Activated naive CD4-positive, alpha-beta T cell treated with anti-CD3 and anti-CD28 coated beads, Interleukin-2, amount 50 U/mL, for 72 hours (primary cell): ENCODE measurements at places on chromosomes 5 and 9. TPM values are rescaled to one million over a fixed set of nuclear protein-coding genes. Genes with fewer than 3 reads are reported as not detected.

NEUROG1 gene
- not detected for total RNA-seq

CDK9 gene
- total RNA-seq = 74.8 TPM

SHOC1 gene
- total RNA-seq = 0.04 TPM

TSSK1B gene
- total RNA-seq = not detected

SPINK7 gene
- total RNA-seq = not detected

IL31RA gene
- 0.89 TPM for total RNA-seq

SLC6A7 gene
- total RNA-seq = not detected

BSPRY gene
- 7.7 TPM for total RNA-seq

NDST1 gene
- total RNA-seq = 0.87 TPM

CDX1 gene
- total RNA-seq = not detected

ENTPD2 gene
- total RNA-seq = 0.27 TPM

PDCD1LG2 gene
- total RNA-seq = 0.87 TPM

IL5 gene
- not detected for total RNA-seq

SLC36A3 gene
- total RNA-seq = not detected

FANCG gene
- total RNA-seq = 194 TPM

TMEM171 gene
- not detected for total RNA-seq

ROR2 gene
- total RNA-seq = not detected

GPR150 gene
- 0.74 TPM for total RNA-seq

CDKN2AIPNL gene
- total RNA-seq = 6.0 TPM

SLC6A18 gene
- total RNA-seq = not detected

HTR1A gene
- total RNA-seq = not detected

GRXCR2 gene
- total RNA-seq = not detected

ZNF300 gene
- 2.2 TPM for total RNA-seq

SEMA6A gene
- total RNA-seq = 0.18 TPM

C5orf52 gene
- not detected for total RNA-seq

PDGFRB gene
- total RNA-seq = 0.89 TPM

FAM221B gene
- not detected for total RNA-seq

MRPL22 gene
- 120 TPM for total RNA-seq

TBC1D13 gene
- 15.6 TPM for total RNA-seq

NTNG2 gene
- total RNA-seq = 2.2 TPM

CFAP77 gene
- total RNA-seq = not detected

ADRA1B gene
- not detected for total RNA-seq

CCNI2 gene
- 2.2 TPM for total RNA-seq

CSF1R gene
- total RNA-seq = 5.2 TPM

LTC4S gene
- 0.52 TPM for total RNA-seq

HRCT1 gene
- total RNA-seq = not detected

SGCD gene
- not detected for total RNA-seq

FOXD4L3 gene
- not detected for total RNA-seq
